ENCODE measurements at places on chromosomes 3 and 15.

- DNase-seq: no peak
Measured at GRCh38 chr15:96264351-96264798, 66.1 kb upstream of the NR2F2 start.

GRCh38 chr3:53079791-53080555, 34.1 kb upstream of the SFMBT1 start:
- DNase-seq: no peak

- peak; percentile 7 for DNase-seq
Measured at GRCh38 chr3:17894434-17895060, 152.1 kb upstream of the TBC1D5 start.

DNA sequence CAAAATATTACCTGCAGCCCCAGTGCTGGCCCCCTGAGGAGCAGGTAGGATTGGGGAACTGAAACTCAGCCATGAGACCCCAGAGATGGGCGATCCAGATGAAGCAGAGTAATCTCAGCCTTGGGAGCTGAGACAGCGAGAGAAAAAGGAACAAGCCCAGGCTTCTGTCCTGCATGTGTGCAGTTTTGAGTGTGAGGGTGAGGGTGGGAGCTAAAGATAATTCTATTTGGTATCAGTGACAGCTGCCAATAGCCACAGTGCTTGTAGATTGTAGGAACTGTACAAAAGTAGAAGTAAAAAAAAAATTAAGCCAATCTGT, 5.9 kb downstream of the ATP8B4 start:
- no peak for DNase-seq

GRCh38 chr3:172929451-172929850, 178.9 kb downstream of the ECT2 start:
- no peak for DNase-seq

- DNase-seq: no peak
Measured at GRCh38 chr15:90441027-90441426, 53.0 kb downstream of the IQGAP1 start.

- DNase-seq: no peak
Measured at GRCh38 chr15:61057376-61057775, 171.7 kb downstream of the RORA start.

GRCh38 chr3:25897019-25897418, 107.1 kb downstream of the OXSM start:
- DNase-seq: no peak

DNA sequence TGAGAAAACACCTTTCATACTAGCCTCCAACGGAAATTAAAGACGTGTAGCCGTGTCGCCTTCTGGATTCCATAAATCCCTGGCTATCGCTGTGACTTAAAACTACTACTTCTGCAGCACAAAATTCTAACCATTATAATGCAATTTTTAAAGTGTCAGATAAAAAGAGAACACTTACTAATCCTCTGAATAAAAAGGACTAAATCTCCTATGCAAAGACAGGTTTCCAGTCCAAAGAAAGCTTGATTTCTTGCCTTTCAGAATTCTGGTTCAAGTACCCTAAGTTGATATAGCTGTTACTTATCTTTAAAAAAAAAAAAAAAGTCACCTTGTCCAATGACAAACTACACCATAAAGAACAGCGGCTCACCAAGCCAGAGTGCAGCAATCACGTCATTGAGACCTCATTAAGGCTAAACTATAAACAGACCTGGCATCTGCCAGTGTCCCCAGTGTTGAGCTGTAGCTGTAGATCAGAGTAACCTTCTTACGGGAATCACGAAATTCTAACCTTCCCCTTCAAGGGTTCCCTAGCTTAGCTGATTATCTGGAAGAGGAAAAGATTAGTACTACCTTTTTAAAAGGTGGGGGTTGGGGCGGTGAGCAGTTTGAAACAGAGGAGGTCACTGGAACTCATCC, 2.2 kb downstream of the ABCC5 start:
- no peak for DNase-seq
